Brain (organoid and tissue), 16 donors: ENCODE measurements at places on chromosomes 5 and 9.

DNA sequence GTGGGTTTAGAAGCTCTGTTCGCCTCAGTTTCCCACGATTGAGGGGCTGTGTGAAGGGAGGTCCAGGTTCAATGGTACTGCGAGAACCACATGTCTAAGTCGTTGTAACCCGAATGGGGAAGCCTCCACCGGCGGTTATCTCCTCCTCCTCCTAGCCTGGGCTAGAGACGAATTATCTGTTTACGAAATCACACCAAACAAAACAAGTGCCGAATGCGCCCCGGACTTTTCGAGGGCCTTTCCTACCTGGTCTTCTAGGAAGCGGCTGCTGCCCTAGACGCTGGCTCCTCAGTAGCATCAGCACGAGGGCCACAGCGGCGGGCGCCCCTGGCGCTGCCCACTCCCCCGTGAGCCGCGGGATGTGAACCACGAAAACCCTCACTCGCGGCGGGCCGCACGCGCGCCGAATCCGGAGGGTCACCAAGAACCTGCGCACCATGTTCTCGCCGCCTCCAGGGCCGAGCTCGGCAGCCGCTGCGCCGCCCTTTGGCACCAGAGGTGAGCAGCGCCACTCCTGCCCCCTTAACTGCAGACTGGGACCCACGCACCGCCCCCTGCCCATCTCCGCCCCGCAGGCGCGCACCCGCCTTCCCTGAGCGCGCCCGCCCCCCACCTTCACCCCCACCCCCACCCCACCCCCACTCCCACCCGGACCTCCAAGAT lies at the start of gene CDKN2A:
CDKN2A (minus strand) TSS at position 500 of the 663 bp plus-strand sequence.
- DNase-seq, result no peak

DNA sequence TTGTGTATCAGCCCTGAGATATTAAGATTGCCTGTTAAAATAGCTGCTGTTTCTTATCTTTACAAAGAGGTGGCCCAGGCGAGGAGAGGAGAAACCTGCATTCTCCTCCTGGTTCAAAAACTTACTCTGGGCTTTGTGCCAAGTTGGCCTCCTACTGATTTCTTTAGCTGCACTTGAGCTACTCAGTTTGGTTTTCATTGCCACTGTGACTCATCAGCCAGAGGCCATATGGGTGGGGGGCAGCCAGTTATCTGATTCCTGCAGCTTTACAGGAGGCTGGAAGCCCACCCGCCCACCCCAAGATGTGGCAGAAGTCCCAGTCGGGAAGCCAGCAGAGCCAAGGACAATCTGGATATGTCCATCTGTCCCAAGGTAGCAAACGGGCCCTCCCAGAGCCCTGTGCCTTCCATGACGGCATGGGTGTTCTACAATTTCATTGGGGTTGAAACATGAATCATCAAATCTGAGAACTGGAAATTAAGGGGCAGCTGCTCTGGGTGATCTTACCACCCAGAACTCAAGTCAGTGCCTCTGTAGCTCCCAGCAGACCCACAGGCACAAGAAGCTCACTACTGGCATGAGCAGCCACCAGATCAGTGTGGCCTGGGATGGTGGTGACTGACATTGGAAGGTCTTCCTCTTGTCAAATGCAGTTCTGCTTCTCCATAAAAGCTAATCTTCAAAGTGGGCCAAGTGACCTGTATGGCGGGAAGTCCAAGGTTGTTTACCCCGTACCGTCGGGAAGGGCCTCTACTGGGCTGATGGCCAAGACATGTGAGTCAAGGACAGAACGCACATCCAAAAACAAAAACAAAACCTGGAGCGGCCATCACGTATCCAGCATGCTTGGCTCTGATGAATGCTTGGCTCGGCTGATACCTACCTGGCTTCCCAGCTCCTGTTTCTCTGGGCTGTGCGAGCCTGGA lies 15.6 kb downstream of the FCN2 start:
- peak; percentile 91 for DNase-seq

- no peak for DNase-seq
Measured at GRCh38 chr5:143663872-143664271, 148.1 kb upstream of the HMHB1 start.

DNA sequence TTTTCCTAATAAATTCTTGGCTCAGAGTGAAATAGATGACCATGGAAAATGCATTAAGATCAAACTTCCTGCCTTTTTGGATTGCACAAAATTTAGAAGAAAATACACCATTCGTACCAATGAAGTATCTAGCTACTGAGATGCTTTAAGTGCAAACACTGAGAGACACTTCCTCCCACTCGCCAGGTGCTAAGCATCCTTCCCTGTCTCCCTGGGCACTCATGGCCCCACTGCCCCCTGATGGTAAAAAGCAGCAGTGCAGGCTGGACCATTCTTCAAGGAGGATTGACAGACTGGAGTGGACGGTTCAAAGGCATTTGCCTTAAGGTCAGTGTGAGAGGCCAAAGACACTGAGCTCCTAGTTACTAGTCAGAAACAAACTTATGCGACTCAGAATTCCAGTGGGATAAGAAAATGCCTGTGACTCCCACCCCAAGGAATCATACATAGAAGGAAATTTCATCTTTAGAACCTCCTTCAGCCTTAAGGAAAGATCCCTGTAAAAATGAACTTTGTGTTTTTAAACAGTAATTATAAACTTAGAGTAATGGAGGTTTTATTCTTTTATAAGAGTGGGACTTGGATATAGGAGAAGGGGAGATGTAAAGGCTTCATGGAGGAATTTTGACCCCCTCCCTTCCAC lies 86.0 kb upstream of the SLC30A5 start:
- DNase-seq, result peak; percentile 42

- no peak for DNase-seq
Measured at GRCh38 chr9:37954581-37954981, 50.7 kb upstream of the SLC25A51 start.

- no peak for DNase-seq
Measured at GRCh38 chr9:93659837-93660177, 83.4 kb downstream of the PHF2 start.

DNA sequence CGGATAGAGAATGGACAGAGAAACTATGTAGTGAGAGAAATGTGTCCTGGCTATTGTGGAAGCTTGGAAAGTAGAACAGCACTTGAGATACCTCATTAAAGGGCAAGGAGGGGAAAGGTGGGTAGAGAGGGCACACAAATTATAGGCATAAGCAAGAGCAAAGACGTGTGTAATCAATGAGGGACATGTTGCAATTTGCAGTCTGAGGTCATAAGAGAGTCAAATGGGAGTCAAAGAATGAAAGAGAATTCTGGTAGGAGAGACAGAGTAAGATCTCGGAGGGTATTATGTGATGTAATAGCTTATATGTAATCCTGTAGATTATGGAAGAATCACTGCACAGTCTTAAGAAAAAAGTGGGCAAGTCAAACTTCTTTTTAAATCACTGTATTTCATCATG lies 312.0 kb upstream of the RGMB start:
- DNase-seq, result no peak

DNA sequence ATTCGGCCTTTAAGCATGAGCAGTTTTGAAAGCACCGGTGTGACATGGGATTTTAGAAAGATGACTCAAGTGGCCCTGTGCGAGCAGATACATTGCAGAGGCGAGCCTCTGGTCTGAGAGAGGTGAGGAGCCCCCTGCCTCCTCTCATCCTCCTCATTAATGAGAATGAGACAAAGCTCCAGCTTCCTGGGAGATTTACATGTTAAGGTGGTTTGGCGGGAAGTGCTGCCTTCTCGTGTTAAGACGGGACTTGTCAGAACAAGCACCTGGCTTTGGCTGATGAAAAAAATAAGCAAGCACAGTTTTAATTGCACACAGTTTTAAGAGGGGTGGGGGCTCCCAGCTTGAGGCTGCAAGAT lies 68.1 kb downstream of the ACTL7B start:
- DNase-seq, result no peak

- DNase-seq, result no peak
Measured at GRCh38 chr9:111098093-111098492, 59.8 kb upstream of the LPAR1 start.

DNA sequence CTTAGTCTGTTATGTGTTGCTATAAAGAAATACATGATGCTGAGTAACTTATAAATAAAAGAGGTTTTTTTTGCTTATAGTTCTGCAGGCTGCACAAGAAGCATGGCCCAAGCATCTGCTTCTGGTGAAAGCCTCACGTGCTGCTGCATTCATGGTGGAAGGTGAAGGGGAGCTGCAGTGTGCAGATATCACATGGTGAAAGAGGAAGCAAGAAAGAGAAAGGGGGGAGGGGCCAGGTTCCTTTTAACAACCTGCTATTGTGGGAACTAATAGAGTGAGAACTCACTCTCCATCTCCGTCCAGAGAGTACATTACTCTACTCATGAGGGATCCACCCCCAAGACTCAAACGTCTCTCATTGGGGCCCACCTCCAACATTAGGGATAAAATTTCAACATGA lies 12.5 kb upstream of the PARP8 start:
- DNase-seq, result no peak

DNA sequence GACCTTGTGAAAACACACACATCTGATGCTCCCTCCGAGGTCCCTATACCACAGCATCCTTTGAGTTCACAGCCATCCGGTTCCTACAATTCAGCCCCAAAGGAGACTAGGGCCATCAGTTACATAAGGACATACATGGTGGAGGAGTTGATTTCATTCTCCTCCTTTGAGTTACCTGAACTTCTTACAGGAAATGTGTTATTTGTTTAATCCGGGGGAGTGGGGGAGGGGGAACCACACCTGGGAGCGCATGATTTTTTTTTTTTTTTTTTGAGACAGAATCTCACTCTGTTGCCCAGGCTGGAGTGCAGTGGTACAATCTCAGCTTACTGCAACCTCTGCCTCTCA lies 30.7 kb downstream of the SEMA4D start:
- DNase-seq, result no peak

DNA sequence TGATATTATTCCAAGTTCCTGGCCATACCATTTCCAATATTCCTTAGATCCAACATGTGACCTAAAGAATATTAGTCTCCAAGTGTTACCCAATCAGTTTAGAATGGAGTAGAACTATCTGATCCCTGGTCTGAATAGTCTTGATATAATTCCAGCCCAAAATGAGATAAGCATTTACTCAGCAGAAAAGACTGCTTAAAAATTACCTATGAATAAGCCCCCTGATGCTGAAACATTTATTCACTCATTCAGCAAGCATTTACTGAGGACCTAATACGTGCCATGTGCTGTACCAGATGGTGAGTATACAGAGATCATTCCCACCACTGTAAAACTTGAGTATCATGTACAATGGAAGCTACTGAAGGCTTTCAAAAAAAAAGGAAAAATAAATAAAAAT lies 157.0 kb downstream of the FAM114A2 start:
- no peak for DNase-seq

- DNase-seq, result no peak
Measured at GRCh38 chr5:12217039-12217438, 312.8 kb upstream of the CTNND2 start.

- DNase-seq, result no peak
Measured at GRCh38 chr9:86353655-86354010, 577 bp downstream of the TUT7 start.

GRCh38 chr5:132376694-132377641 lies 7.5 kb downstream of the SLC22A5 start:
- peak; percentile 26 for DNase-seq

GRCh38 chr5:88214655-88215054 lies 54.0 kb downstream of the TMEM161B start:
- DNase-seq, result no peak

DNA sequence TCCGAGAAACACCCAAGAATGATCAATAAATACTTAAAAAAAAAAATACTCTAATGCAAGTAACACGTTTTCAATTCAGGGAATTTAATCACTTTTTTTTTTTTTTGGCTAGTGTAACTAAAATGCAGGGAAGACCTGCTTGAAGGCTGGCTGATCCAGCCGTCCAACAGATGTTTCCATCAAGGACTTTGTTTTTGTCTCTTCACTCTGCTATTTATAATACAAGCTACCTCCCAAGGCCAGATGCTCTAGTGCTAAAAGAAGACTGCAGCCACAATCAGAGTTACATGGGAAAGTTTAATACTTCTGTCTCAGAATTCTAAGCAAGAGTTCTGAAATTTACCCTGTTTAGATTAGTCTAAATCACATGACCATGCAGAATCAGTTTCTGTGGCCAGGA lies 14.5 kb downstream of the TBCA start:
- no peak for DNase-seq

- DNase-seq, result no peak
Measured at GRCh38 chr9:132648685-132649084, 21.1 kb downstream of the DDX31 start.

- DNase-seq, result no peak
Measured at GRCh38 chr5:37184748-37185364, 64.3 kb downstream of the CPLANE1 start.

DNA sequence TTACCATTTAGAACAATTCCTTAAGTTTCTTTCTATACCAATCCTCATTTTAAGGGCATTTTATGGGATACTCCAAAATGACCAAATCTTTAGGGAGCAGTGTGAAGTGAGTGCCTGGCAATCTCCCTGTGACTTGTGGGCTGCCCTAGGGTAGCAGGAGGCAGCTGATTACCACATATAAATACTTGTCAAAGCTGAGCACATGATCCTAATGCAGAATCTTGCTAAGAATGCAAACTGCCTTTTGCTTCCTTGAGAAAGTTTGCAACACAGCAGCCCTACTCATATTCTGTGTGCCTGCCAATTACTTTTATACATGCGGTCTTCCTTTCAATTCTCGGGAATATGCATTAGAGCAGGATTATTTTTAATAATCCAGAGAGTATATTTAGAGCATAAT lies 18.2 kb upstream of the NREP start:
- no peak for DNase-seq

GRCh38 chr9:19271081-19271480 lies 40.6 kb downstream of the DENND4C start:
- DNase-seq, result no peak

DNA sequence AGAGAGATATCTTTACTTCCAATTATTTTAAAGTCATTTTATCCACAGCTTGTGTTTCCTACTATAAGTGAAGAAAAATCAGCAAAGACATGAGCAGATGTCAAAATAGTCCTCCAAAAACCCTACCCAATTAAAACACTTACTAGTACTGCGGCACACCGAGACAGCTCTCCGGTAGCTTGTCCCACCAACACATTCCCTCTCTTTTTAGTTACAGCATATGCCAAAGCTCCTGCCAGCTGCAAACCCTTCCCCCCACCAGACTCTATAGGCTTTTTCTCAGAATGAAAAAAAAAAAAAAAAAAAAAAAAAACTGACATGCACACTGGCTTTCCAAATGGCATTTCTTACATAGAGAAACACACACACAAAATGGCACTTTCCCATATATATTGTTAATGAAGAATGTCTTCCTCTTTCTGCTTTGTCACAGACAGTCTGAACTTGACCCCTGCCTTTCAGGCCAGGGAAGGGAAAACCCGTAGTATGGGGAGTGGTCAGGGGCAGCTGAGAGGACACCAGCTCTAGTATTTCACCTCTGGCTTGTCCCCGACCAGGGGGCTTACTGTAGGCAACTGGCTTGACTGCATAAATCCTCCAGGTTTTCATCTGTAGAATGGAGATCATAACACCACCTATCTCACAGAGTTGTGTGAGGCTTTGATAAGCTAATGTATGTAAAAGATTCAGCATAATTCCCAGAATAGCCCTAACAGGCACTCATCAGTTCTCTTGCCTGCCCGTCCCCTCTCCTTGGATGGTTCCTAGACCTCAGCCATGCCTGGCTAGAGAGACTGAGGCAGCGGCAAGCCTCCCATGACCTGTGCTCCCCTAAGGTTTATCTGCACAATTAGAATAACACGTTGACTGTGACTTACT lies 233.6 kb downstream of the CRB2 start:
- DNase-seq, result no peak
